Progenitor cell of endocrine pancreas (in vitro differentiated cells): ENCODE measurements at places on chromosomes 1 and 21. TPM values are rescaled to one million over a fixed set of nuclear protein-coding genes. Genes with fewer than 3 reads are reported as not detected.

Gene TRABD2B
- total RNA-seq, result 11.8 and 14.5 TPM in 2 replicates

Gene IL20
- total RNA-seq, result not detected in 2 replicates

Gene SMIM34
- not detected in 2 replicates for total RNA-seq

Gene GPATCH2
- 28.0 and 31.4 TPM in 2 replicates for total RNA-seq

Gene KIF17
- 0.64 and 1.1 TPM in 2 replicates for total RNA-seq

- no peak for DNase-seq
Observed at GRCh38 chr1:43199093-43199726, 27.1 kb downstream of the CFAP57 start.

DNA sequence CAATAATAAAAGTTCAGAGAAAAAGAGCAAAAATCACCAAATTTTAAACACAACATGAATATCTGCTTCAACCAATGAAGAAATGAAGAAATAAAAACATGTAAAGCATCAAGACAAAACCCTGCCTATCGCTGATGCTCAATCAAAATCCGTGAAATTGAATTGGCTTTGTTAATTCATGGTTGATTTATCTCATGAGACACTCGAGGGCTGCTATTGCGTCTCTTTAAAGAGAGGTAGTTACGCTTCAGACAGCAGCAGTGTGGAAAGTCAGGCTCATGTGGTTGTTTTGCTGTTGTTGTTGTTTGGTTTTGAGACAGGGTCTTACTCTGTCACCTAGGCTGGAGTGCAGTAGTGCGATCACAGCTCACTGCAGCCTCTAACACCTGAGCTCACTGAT, 65.5 kb upstream of the RGS7 start:
- DNase-seq, result no peak

DNA sequence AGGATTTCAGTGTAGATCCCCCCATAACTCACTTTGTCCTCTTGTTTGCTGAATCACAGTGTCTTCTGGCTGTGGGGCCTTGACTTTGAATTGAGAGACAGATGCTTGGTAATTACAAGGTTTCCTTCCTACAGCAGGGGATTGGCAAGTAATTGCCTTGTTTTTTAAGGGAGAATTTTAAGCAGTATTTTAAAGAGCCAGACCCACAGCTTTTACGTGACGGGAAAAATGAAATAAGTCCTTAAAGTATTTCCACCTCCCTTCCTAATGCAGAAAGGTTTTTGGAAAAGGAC, 41.0 kb downstream of the PGBD5 start:
- DNase-seq, result no peak

- no peak for DNase-seq
Observed at GRCh38 chr1:107762751-107763390, 202.1 kb downstream of the VAV3 start.

- DNase-seq, result no peak
Observed at GRCh38 chr21:35849144-35849543, 211.2 kb downstream of the SETD4 start.

DNA sequence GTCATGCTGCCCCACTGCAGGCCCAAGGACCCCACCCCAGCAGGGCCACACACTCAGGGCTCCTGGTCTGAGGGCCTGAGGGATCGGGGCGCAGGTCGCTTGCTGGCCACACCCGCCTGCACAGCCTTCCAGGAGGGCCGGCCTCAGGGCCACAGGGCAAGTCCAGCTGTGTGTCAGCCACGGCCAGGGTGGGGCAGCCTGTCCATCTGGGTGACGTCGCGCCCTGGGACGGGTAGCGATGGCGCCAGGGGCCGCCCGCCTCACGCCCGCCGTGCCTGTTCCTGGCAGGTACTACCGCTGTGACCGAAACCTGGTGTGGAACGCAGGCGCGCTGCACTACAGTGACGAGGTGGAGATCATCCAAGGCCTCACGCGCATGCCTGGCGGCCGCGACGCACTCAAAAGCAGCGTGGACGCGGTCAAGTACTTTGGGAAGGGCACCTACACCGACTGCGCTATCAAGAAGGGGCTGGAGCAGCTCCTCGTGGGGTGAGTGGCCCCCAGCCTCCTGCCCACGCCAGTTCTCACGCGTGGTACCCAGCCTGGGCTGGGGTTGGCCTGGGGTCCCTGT, 2.5 kb downstream of the COL6A1 start:
- no peak for DNase-seq

DNA sequence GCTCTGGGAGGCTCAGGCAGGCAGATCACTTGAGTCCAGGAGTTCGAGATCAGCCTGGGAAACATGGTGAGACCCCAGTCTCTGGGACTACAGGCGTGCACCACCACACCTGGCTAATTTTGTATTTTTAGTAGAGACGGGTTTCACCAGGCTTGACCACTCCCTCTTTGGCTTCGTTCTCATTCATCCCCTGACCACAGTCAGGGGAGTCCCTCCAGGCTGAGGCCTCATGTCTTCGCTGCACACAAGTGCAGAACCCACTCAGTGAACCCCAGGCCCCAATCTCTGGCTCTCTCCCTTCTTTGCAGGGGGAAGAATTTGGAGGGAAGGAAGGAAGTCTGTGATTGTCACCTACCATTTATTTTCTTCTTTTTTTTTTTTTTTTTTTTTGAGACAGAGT, 9.2 kb upstream of the RPS6KA1 start:
- DNase-seq, result no peak

- no peak for DNase-seq
Observed at GRCh38 chr1:245621589-245621988, 466.8 kb downstream of the KIF26B start.

GRCh38 chr1:180562640-180563025, 3.9 kb downstream of the OVAAL start:
- DNase-seq, result no peak

DNA sequence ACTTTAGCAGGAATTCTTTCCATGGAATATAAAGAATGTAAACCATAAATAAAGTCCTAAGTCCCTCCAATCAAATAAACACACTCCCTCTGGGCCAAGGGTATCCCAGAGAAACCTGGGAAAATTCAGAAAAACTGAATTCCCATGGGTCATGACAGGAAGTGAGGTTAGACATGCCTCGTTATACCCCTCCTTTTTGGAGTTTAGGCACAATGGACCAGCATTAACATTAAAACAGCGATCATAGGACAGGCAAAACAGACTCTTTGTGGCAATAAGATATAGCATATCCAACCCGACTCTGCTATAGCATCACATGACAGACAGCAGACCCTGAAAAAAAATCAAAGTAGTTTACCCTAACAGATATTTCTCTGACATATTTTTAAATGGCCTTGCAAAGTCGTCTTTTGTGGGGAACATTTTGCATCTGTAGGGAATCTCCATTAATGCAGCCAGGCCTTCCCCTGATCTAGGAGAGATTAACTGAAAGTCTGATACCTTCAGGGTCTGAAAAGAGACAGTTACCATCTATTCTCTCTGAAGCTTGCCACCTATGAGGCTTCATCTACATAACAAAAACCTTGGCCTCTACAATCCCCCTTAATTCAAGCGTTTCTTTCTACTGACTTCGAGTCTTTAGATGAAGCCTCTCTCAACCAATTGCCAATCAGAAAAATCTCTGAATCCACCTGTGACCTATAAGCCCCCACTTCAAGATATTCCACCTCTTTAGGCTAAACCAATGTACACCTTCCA, 143.0 kb upstream of the KCNK1 start:
- DNase-seq, result no peak
